ENCODE measurements at places on chromosomes 4 and X. TPM values are rescaled to one million over a fixed set of nuclear protein-coding genes. Genes with fewer than 3 reads are reported as not detected.

Gene ATP2B3
- 0.05 TPM for total RNA-seq

- DNase-seq, result no peak
Observed at GRCh38 chrX:93528917-93529316, 144.5 kb downstream of the NAP1L3 start.

DNA sequence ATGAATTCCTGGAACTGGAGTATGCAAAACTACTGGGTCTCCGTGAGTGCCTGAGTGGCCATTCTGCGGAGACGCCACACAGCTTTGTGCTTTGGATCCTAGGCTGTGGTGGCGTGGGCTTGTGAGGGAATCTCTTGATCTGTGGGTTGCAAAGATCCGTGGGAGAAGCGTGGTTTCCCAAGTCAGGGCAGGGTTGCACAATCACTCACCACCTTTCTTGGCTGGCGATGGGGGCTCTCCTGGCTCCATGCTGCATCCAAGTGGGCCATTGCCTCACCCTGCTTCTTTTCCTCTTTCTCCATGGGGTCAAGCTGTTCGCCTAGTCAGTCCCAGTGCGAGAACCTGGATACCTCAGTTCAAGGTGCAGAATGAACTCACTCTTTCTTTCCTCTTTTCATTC lies 62.5 kb downstream of the SLAIN2 start:
- DNase-seq, result no peak

Gene STPG2
- total RNA-seq, result 0.23 TPM

Gene SAP30
- 47.1 TPM for total RNA-seq

Gene SCRG1
- total RNA-seq, result 4.8 TPM

- DNase-seq, result peak; percentile 23
Observed at GRCh38 chr4:15238720-15239119, 189.1 kb upstream of the C1QTNF7 start.

Gene LIMCH1
- 15.1 TPM for total RNA-seq

DNA sequence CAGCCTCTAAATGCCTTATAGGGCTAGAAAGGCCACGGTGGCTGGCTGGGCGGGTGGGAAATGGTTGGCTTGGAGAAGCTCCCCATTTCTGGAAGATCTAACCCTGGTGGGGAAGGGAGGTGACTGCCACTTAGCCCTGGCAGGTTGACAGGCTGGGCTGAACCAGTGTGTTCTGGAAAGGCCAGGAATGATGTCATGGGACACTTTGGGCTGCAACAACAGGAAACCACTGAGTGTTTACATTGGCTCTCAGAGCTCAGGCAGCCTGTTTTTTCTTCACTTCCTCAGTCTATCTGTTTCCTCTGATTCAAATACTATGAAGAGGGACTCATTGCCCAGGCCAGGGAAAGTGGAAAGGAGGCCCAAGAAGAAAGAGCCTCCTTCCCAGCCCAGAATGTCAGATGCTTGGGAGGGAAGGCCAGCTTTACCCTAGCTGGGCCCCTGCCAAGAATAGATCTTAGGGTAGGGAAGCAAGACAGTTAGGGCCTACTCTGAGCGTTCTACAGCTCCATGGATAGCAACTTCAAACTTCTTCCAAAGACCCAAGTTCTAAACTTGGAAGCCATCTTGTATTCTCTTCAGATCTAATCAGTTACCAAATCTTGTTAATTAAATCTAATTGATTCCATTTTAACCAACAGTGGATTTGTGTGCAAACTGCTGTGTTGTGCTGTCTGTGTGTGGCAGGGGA lies 65.8 kb upstream of the MSN start:
- no peak for DNase-seq

GRCh38 chrX:152637649-152638442 lies at the start of gene GABRQ:
TSS of gene GABRQ (plus strand) at chrX:152637895. CDS start at chrX:152638203, 308 bp downstream.
- DNase-seq, result peak; percentile 53

DNA sequence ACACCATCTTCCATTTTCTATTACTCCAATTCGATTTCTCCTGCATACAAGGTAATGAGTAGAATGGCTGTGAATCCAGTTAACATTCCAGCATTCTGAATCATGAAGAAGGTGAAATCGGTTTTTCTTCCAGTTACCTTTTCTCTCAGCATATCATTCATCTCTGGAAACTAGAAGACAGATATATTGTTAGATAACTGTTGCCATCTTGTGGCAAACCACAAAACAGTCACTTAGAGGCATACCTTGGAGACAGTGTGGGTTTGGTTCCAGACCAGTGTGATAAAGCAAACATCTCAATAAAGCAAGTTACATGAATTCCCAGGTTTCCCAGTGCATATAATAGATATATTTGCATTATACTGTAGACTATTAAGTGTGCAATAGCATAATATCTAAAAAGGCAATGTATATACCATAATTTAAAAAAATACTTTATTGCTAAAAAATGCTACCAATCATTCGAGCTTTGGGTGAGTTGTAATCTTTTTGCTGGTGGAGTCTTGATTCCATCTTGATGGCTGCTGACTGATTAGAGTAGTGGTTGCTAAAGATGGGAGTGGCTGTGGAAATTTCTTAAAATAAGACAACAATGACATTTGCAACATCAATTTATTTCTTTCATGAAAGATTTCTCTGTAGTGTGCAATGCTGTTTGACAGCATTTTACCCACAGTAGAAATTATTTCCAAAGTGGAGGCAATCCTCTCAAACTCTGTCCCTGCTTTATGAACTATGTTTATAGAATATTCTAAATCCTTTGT lies 82.1 kb downstream of the SLC39A8 start:
- no peak for DNase-seq

- no peak for DNase-seq
Observed at GRCh38 chr4:19063662-19064061, 1042.1 kb upstream of the LCORL start.

GRCh38 chr4:19675172-19675811 lies 576.4 kb upstream of the SLIT2 start:
- DNase-seq, result no peak

Measured in neural crest cell (in vitro differentiated cells).